ENCODE measurements at places on chromosomes 12 and 14.

- no peak for DNase-seq
These were observed 578.5 kb downstream of the ALG10 start for GRCh38 chr12:34600592-34601462.

GRCh38 chr12:11031307-11031706, at the start of gene TAS2R31:
Gene TAS2R31 (minus strand): TSS chr12:11031407. CDS start chr12:11031335, 72 bp downstream.
- no peak for DNase-seq

DNA sequence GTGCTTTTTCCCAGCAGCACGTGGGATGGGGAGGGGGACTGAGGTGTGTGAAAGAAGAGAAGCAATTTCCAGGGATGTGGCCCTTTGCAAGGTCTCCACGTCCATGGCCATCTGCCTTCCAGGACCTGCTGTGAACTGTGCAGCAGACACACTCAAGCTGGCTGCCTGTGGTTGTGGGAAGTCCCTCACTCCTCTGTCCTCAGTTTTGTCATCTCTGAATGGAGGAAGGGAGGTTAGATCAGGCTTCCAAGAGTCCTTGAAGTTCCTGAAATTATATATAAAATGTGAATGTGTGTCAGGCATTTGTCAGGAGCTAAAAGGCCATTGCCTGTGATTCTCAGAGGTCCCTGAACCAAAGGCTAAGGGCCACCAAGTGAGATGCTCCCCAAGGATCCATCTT, 328.2 kb downstream of the CACNA1C start:
- DNase-seq, result no peak

DNA sequence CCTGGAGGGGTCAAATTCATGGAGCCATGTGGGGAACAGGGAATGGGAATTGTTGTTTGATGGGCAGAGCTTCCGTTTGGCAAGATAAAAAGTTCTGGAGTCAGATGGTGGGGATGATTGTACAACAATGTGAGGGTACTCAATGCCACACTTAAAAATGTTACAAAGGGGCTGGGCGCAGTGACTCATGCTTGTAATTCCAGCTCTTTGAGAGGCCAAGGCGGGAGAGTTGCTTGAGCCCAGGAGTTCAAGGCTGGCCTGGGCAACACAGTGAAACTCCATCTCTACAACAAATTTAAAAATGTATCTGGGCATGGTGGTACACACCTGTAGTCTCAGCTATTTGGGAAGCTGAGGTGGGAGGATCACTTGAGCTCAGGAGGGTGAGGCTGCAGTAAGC, 66.0 kb upstream of the DIO3 start:
- no peak for DNase-seq

- DNase-seq, result no peak
These were observed 103.8 kb downstream of the SLC16A7 start for GRCh38 chr12:59699421-59700152.

All from CD4-positive, alpha-beta T cell treated with Interleukin-2 at 100 ng/mL for 4 hours (primary cell).